GM23248 (cell line): ENCODE measurements at places on chromosomes 1 and 21.

DNA sequence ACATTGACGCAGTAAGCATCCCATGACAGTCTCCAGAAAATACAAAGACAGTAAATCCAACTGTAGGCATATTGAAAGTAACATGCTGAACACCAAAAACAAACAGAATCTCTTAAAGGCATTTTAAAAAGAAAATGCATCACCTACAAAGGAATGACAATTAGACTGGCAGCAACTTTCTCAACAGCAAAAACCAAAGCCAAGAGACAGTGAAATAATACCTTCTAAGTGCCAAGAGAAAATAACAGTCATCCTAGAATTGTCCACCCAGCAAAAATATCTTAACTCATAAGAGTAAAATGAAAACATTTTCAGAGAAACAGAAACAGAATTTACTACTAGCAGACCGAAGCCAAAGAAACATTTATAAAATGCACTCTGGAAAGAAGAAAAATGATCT lies 20.0 kb downstream of the CCDC185 start:
- peak; percentile 69 for DNase-seq
- H3K27me3 ChIP-seq: no peaks in the 10 kb centered on the region
- H3K36me3 ChIP-seq: no peaks in the 10 kb centered on the region
- H3K4me3 ChIP-seq: peak overlapping the region; percentile 21
- H3K27ac ChIP-seq: 0 out of 2 replicates have a peak overlapping the region, but pooled peaks have one; percentile 4
- H3K4me1 ChIP-seq: peaks cover 36% of the 10 kb centered on the region

GRCh38 chr1:46488343-46489168 lies 1.1 kb upstream of the DMBX1 start:
- peak; percentile 57 for DNase-seq
- peaks cover 84% of the 10 kb centered on the region for H3K27me3 ChIP-seq
- no peak overlapping the region for H3K27ac ChIP-seq
- no peaks in the 10 kb centered on the region; the same call in 1 of the 2 replicates for H3K4me1 ChIP-seq

- no peak for DNase-seq
- H3K4me3 ChIP-seq: no peak overlapping the region
- no peak overlapping the region for H3K27ac ChIP-seq
- H3K27me3 ChIP-seq: no peaks in the 10 kb centered on the region
- H3K36me3 ChIP-seq: peaks cover 16% of the 10 kb centered on the region; the same call in 1 of the 2 replicates
Measured at GRCh38 chr1:246573491-246573890, 7.2 kb downstream of the CNST start.

DNA sequence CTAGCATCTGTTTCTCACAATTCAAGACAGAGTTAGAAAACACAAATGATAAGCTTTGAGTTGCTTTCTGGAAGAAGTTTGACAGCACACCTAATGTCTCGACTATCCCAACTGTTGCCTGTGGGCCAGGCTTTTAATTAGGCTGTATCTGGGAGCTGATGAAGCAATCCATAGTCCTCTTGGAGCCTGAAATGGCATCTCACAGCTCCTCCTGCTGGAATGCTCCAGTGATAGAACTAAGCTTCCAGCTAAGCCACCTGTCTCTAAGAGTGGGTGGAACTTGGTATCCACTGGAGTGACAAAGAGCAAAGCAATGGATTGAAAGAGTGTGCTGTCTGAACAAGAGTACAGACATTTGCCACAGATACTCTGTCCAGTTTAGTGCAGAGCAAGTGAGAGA lies 605.3 kb upstream of the NR5A2 start:
- DNase-seq: peak; percentile 51
- no peak overlapping the region for H3K27ac ChIP-seq
- H3K4me1 ChIP-seq: no peaks in the 10 kb centered on the region
- H3K36me3 ChIP-seq: no peaks in the 10 kb centered on the region
- peaks cover 15% of the 10 kb centered on the region; the same call in 1 of the 2 replicates for H3K27me3 ChIP-seq

DNA sequence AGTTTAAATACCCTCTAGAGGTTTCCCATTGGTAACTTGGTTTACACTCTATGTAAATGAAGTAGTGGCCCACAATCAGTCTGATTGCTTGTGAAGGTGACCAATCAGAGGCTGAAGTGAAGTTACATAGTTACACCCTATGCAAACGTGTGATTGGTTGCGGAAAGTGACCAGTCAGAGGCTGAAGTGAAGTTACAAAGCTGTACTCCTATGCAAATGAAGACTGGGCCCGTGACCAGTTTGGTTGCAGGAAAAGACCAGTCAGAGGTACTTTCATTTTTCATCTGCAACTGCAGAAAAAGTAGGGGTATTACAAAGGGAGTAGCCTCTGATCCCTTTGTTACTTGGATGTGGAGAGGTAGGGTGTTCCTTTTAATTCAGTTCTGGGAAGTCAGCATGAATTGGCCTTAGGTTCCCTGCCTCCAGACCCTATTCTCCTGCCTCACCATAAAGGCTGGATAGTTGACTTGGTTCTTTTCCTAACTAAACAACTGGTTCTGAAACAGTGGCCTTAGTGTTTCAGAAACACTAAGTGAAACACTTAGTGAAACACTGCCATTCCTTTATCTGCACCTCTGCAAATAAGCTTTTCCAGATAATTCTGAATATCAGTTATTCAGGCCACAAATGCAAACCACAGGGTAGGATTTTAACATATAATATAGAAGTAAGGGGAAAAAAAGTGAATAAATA lies 39.3 kb downstream of the MAGI3 start:
- no peaks in the 10 kb centered on the region for H3K36me3 ChIP-seq
- no peak overlapping the region for H3K4me3 ChIP-seq
- H3K4me1 ChIP-seq: no peaks in the 10 kb centered on the region
- DNase-seq: no peak

DNA sequence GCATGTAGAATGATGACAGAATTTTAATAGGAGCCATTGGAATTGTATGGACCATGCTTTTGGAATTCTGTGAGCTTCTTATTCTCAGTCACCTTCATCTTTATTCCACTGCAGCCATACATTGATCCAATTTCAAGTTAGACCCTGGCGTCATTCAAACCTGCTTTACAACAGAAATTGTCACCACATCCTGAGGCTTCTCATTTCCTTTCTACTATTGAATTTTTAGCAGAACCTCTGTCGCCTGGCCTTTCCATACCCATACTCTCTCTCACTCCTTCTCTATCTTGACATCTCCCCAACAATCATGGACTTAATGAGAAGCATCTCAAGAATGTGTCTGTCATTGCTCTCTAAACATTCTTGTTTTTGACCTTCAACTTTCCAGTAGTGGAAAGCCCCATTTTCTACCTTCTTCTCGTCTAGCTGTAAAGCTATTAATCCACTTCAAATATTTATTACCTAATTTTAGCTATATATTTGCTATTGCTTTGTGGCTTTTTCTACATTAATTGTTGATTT lies 74.1 kb downstream of the CRB1 start:
- no peak for DNase-seq
- H3K36me3 ChIP-seq: no peaks in the 10 kb centered on the region
- H3K27ac ChIP-seq: no peak overlapping the region

- no peak overlapping the region for H3K27ac ChIP-seq
- no peak overlapping the region for H3K4me3 ChIP-seq
- H3K4me1 ChIP-seq: peaks cover 8% of the 10 kb centered on the region
- no peaks in the 10 kb centered on the region for H3K36me3 ChIP-seq
- DNase-seq: peak; percentile 3
Measured at GRCh38 chr1:226762988-226763904, 24.2 kb upstream of the ITPKB start.

DNA sequence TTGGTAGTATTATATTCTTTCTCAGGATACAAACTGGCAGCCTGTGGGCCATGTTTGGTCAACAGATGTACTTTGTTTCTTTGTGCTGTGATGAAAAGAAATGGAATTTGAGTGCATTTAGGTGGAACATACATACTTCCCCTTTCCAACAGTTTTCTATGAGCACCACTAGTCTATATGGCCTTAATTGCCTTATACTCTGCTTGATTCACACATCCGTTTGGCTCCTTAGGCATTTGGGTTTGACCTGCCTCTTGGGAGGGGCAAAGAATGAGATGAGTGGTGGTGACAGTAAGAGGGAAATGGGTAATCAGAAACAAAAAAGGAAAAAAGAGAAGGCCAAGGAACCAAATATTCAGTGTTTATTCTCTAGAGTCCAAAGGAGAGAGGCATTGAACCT lies 17.0 kb downstream of the CFAP126 start:
- no peak for DNase-seq
- H3K4me1 ChIP-seq: no peaks in the 10 kb centered on the region
- H3K27ac ChIP-seq: no peak overlapping the region

- peak; percentile 60 for DNase-seq
- peak overlapping the region; percentile 85 for H3K4me3 ChIP-seq
- H3K36me3 ChIP-seq: no peaks in the 10 kb centered on the region
- no peak overlapping the region for H3K27ac ChIP-seq
Measured at GRCh38 chr1:180633057-180634056, 1.5 kb downstream of the XPR1 start.

DNA sequence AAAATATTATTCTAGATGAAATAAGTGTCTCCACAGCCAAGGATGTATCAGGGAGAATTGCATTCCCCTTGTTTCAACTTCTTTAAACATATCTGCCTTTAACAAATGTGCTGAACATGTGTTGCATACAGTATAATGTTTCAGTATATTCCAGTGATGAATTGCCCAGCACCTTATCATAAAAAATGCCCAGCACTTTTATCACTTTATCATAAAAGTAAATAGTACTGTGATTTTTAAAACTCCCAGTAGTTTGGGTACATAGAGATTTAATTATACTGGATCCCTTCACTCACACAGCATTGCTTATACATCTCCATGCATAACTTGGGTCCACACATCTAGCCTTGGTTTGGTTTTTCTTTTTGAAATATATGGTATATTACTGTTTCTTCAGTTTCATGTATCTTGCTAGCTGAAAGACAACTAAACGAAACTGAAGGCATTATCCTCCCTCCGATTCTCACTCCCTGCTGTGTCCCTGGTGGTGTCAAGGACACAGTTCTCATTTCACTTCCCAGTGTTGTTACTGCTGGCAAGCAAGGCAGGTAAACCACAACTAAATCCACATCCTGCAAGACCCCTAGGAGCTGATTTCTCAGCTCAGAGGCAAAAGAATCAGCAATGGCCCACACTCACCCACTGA lies 118.2 kb upstream of the SLC44A3 start:
- no peaks in the 10 kb centered on the region for H3K27me3 ChIP-seq
- H3K36me3 ChIP-seq: no peaks in the 10 kb centered on the region
- peak overlapping the region; percentile 52 for H3K27ac ChIP-seq
- DNase-seq: no peak
- no peak overlapping the region for H3K4me3 ChIP-seq

DNA sequence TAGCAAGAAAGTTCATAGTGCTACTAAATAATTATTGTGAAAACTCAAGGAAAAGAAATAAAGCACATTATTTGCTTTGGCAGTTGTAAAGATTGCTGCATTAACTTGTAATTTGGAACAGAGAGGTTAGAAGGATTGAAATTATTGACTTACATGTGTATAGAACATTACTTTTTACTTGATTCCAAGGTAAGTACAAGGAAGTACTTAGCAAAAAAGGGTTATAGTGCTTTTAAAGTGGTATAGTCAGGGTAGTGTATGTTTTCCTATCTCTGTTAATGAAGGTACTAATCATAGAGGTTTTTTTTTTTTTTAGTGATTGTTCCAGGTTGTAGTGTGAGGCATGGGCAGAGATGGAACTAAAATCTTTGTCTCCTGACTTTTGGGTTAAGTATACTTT lies 29.4 kb downstream of the MAN1A2 start:
- H3K27ac ChIP-seq: no peak overlapping the region
- H3K4me1 ChIP-seq: peaks cover 4% of the 10 kb centered on the region; the same call in 1 of the 2 replicates
- no peaks in the 10 kb centered on the region for H3K36me3 ChIP-seq

DNA sequence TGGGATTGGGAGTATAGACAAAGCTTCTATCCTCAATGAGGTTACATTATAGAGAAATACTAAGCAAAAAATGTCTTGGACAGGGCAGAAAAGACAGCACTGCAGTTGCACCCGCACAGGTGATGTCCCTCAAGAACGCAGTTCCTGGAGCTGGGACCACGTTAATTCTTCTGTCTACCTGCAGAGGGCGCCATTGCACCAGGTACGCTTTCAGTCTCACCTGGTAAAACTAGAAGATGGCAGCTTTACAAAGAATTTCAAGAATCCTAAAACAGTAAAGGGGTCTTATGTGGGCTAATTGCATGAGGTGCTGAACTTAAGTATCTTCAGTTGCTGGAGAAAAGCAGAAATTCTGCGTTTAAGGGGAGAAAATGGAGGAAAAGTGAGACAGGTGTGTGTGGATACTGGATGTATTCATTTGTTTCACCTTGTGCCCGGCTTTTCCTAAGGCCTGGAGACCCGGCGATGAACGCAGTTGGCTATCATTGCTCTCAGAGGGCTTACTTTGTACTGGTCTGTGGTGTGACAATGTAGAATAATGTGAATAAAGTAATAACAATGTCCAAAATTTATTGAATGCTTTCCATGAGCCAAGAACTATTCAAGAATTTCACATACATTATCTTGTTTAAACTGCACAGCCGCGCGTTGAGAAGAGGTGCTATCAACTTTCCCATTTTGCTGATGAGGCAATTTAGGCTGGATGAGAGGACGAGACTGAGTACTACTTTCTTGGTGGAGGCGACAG lies 276.3 kb upstream of the GREM2 start:
- no peaks in the 10 kb centered on the region for H3K27me3 ChIP-seq
- no peaks in the 10 kb centered on the region for H3K4me1 ChIP-seq
- H3K27ac ChIP-seq: no peak overlapping the region
- no peaks in the 10 kb centered on the region for H3K36me3 ChIP-seq

GRCh38 chr21:42021371-42022090 lies 11.4 kb upstream of the ZBTB21 start:
- H3K27me3 ChIP-seq: no peaks in the 10 kb centered on the region
- no peaks in the 10 kb centered on the region for H3K36me3 ChIP-seq
- no peak overlapping the region for H3K27ac ChIP-seq
- H3K4me1 ChIP-seq: peaks cover 9% of the 10 kb centered on the region; the same call in 1 of the 2 replicates
- no peak overlapping the region for H3K4me3 ChIP-seq
- DNase-seq: no peak

GRCh38 chr1:214970016-214970415 lies 112.5 kb upstream of the KCNK2 start:
- H3K4me1 ChIP-seq: peaks cover 45% of the 10 kb centered on the region
- no peaks in the 10 kb centered on the region for H3K27me3 ChIP-seq
- H3K4me3 ChIP-seq: no peak overlapping the region

GRCh38 chr1:30648408-30649000 lies 74.9 kb downstream of the MATN1 start:
- no peak overlapping the region for H3K27ac ChIP-seq
- no peaks in the 10 kb centered on the region for H3K4me1 ChIP-seq
- H3K4me3 ChIP-seq: no peak overlapping the region
- peaks cover 20% of the 10 kb centered on the region; the same call in 1 of the 2 replicates for H3K27me3 ChIP-seq
- DNase-seq: no peak
